ENCODE measurements at places on chromosomes 6 and 20.

DNA sequence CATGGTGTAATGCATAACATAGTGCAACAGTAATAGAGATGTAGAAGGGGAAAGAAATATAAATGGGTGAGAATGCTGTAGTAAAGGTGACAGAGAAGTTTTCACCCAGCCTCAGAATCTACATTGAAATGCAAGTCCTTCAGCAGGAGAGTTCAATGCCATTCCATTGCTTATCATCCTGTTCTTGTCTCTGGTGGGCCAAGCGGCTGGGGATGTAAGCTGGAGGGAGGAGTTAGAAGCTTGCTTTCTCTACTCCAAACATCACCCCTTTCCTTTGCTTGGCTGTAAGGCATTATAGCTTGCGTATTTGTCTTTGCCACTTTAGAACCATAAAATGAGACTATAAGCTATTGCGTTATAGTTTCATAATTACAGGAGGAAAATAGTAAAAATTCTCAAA lies 2.2 kb upstream of the FUT9 start:
- DNase-seq: no peak

DNA sequence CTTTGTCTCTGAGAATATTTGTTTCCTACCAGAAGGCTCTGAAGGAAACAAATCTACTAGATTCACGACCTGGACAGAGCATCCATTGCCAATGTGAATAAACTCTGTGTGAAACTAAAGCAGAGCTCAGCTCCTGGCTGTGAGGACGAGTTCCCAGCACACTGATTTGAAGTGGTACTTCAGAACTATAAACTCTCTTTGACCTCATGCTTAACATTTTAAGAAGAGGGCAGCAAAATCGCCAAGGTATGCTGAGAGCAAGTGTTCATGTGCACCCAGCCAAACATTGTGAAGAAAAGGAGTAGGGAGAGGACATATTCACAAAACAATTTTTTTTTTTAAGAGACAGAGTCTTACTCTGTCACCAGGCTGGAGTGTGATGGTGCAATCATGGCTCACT lies 33.7 kb upstream of the ZNF133 start:
- DNase-seq: no peak

DNA sequence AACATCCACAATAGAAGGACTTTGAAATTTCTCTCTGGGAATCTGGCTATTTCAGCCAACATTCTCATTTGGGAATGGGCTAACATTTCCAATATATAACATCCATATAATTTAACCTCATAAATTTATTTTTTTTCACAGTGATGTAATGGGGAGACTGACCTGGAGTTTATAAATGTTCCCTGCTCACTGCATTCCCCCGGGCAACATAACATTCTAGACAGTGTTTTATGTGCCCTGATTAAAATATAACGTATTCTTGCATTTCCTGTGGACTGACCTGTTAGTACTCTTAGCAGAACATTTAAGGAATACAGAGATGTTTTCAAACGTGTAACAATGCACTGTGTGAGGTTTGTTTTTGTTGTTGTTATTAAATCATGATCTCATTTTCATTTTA lies 20.9 kb downstream of the TSHZ2 start:
- no peak for DNase-seq

GRCh38 chr6:36361071-36361470 lies 24.4 kb upstream of the BNIP5 start:
- no peak for DNase-seq
